CD4-positive, alpha-beta T cell treated with Interleukin-15 for 1 hour (primary cell): ENCODE measurements at places on chromosomes 5 and 9.

- peak; percentile 75 for DNase-seq
These were observed 18.6 kb upstream of the NOTCH1 start for GRCh38 chr9:136564379-136564988.

GRCh38 chr9:15697446-15697851 is 144.6 kb downstream of the CCDC171 start:
- DNase-seq: no peak

GRCh38 chr5:115079924-115080623 is 89.6 kb downstream of the TRIM36 start:
- no peak for DNase-seq

DNA sequence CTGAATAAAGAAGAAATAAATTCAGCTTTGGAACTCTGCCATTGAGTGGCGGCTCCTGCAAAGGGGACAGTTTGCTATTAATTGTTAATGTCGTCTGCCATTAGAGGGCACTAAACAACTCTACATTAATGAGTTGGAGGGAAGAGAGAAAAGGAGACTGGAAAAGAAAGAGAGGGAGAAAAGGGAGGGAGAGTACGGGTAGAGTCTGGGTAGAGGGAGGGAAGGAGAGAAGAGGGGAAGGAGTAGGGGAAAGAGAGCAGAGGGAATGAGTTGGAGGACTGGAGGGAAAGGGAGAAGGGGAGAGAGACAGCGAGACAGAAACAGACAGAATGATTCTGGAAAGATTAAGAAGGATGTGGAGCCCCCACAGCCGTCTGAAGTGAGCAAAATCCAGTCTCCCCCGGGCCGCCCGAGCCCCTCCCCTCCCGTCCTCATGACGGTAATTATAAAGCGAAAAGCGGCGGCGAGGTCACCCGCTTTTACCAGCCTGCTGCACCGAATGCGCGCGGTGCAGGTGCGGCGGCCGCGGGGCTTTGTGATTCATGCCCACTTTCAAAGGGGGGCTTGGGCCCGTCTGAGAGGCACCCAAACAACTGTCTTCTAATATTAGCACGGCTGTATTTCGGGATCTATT is 1.9 kb upstream of the FST start:
- no peak for DNase-seq

DNA sequence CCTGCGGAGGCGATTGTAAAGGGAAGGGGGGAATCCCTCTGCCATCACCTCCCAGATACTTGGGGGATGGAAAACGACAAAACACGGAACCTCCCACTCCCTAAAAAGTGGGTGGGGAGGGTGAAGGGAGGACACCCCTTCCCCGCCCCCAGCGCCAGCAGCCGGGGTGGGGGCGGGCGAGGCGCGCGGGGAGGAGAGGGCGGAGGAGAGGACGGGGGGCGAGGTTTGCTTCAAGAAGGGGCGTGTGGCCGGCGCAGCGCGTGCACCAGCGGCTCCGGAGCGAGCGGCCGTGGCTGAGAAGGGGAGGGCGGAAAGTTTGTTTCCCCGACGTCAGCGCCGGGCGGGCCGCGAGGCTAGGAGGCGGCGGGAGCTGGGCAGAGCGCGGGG is at the start of gene PRRX2:
Gene PRRX2, plus strand, starts transcription at position 259 of the 387 bp plus-strand sequence. CDS start 221 bp downstream, outside the sequence.
- no peak for DNase-seq

DNA sequence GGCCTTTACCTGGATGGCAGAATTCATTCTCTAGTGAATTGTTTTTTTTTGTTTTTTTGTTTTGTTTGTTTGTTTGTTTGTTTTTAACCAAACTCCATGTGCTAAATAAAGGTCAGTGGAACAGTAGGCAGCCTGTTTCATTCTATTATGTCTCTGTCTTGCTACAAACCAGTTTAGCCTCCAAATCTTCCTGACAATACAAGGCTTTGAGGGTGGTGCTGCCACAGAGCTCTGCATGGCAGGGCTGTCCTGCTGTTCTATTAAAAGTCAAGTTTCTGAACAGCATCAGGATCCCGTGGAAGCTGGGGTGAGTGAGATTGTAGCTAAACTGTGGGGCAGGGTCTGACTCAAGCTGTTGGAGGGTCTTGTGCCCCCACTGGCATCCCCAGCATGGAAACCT is 144.1 kb upstream of the MAST4 start:
- DNase-seq: no peak

DNA sequence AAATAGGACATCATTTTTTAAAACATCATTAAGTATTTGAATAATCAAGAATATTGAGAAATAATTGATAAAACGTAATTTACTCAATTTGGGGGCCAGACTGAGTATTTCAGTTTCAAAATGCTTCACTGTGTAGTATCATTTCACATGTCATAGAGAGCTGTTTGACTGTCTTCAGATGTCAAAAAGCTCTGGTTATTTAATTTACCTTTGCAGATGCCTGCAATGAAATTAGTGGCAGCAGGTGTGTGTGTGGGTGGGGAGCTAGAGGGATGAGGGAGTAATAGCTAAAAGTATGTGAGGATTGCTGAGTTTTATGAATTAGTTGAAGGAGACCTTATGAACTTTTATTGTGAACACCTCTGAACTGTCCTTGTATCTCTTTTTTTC is 567.2 kb upstream of the MEF2C start:
- DNase-seq: no peak

GRCh38 chr5:180170106-180170809 is 38.8 kb downstream of the RASGEF1C start:
- no peak for DNase-seq
